ENCODE measurements at places on chromosomes 12 and 14. TPM values are rescaled to one million over a fixed set of nuclear protein-coding genes. Genes with fewer than 3 reads are reported as not detected.

Gene RHEBL1
- 2.3 TPM for total RNA-seq

DNA sequence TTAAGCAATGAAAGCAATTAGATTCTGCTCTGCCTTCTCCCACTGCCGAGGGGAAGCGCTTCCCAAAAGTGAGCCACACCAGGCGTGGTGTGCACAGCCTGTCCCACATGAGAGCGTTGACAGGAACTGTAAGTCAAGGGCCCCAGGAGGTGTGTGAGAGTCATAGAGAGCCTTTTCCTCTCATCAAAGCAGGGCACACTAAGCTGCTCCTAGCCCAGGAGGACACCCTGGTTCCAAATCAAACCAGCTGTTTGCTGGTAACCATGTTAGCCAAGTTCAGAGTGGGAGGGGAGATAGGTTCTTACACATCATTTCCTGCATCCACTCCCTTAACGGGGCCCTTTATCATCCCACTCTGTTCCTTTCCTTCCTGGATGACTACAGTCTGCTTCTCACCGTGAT is 98.3 kb downstream of the SPTSSA start:
- no peak overlapping the region for H3K27ac ChIP-seq
- peaks cover 17% of the 10 kb centered on the region for H3K4me1 ChIP-seq
- DNase-seq, result no peak
- H3K4me3 ChIP-seq, result no peak overlapping the region
- no peaks in the 10 kb centered on the region for H3K36me3 ChIP-seq
- no peaks in the 10 kb centered on the region for H3K27me3 ChIP-seq

- DNase-seq, result no peak
- H3K27ac ChIP-seq, result no peak overlapping the region
- no peaks in the 10 kb centered on the region for H3K4me1 ChIP-seq
- peaks cover 4% of the 10 kb centered on the region for H3K36me3 ChIP-seq
Measured at GRCh38 chr14:106039400-106039799, 513.0 kb downstream of the TMEM121 start.

Gene RTL1
- total RNA-seq, result not detected

Gene FRS2
- total RNA-seq, result 26.7 TPM

GRCh38 chr14:21229821-21230220 is 39.4 kb downstream of the HNRNPC start:
- H3K4me3 ChIP-seq, result no peak overlapping the region
- DNase-seq, result no peak
- peaks cover 22% of the 10 kb centered on the region for H3K4me1 ChIP-seq

DNA sequence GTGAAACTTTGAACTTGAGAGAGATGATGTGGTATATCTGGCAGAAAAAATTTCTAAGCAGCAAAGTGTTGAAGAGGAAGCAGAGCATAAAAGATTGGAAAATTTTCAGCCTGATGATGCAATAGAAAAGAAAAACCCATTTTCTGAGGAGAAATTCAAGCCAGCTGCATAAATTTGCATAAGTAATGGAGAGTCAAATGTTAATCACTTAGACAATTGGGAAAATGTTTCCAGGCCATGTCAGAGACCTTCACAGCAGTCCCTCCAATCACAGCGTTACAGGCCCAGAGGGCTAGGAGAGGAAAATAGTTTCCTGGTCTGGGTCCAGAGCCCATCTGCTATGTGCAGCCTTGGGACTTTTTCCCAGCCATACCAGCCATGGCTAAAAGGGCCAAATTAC is 469.0 kb upstream of the FOXG1 start:
- no peaks in the 10 kb centered on the region for H3K4me1 ChIP-seq
- DNase-seq, result no peak
- H3K4me3 ChIP-seq, result no peak overlapping the region
- peaks cover 1% of the 10 kb centered on the region for H3K27me3 ChIP-seq
- peaks cover 9% of the 10 kb centered on the region for H3K36me3 ChIP-seq
- no peak overlapping the region for H3K27ac ChIP-seq

DNA sequence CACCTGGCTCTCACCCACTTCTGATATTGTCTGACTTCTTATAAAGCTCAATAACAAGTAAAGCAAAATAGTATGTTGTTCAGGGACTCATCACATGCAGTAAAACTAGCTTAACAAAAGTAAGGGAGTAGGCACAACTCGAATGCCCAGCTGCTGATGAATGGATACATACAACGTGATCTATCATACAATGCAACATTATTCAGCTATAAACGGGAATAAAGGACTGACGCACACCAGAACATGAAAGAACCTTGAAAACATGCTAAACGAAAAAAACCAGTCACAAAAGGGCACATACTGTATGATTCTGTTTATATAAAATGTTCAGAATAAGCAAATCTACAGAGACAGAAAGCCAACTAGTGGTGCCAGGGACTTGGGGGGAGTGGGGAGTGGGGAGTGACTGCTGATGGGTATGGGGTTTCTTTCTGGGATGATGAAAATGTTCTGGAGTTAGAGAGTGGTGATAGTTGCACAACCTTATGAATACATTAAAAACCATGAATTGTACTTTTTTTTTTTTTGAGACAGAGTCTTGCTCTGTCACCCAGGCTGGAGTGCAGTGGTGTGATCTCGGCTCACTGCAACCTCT is 11.1 kb downstream of the PLBD2 start:
- no peak overlapping the region for H3K27ac ChIP-seq
- no peak overlapping the region for H3K4me3 ChIP-seq
- H3K36me3 ChIP-seq, result peaks cover 5% of the 10 kb centered on the region

GRCh38 chr14:67963960-67964812 is 144.6 kb downstream of the RAD51B start:
- H3K36me3 ChIP-seq, result no peaks in the 10 kb centered on the region
- peaks cover 2% of the 10 kb centered on the region for H3K27me3 ChIP-seq
- no peak overlapping the region for H3K27ac ChIP-seq

GRCh38 chr14:62126879-62127478 is 364.8 kb downstream of the SNAPC1 start:
- no peaks in the 10 kb centered on the region for H3K36me3 ChIP-seq
- H3K4me3 ChIP-seq, result no peak overlapping the region
- H3K27me3 ChIP-seq, result no peaks in the 10 kb centered on the region
- DNase-seq, result no peak

DNA sequence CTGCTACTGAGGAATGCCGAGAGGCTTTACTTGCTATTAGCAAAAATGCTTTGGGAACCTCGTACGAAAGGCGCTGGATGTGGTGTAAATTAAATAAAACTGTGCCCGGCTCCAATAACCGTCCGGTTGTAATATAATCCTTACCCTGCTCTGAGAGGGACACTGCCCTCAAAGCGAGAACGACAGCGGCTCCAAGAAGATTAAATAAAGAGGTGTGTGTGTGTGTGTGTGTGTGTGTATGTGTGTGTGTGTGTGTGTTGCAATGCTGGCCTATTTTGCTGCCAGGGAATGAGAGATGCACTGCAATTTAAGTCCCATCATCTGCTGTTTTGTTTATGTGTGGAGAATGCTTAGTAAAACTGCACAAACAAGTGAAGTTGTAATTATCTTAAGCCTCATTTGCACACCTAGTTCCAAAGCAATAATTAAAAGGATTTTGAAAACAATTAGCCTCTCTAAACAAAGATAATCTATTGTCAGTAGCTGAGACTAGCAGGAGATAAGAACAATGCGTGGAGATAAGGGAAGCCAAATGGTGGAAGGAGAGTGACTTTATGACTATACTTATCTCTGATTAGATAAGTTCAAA is 1.2 kb upstream of the SIX1 start:
- no peak for DNase-seq
- peak overlapping the region; percentile 88 for H3K27ac ChIP-seq
- H3K4me3 ChIP-seq, result peak overlapping the region; percentile 95
- peaks cover 46% of the 10 kb centered on the region for H3K4me1 ChIP-seq
